ENCODE measurements at places on chromosomes 5 and 9. TPM values are rescaled to one million over a fixed set of nuclear protein-coding genes. Genes with fewer than 3 reads are reported as not detected.

- DNase-seq = no peak
These were observed 402.9 kb downstream of the MLLT3 start for GRCh38 chr9:20219437-20219836.

GRCh38 chr5:75362474-75362975 is 25.5 kb downstream of the HMGCR start:
- DNase-seq = no peak

DNA sequence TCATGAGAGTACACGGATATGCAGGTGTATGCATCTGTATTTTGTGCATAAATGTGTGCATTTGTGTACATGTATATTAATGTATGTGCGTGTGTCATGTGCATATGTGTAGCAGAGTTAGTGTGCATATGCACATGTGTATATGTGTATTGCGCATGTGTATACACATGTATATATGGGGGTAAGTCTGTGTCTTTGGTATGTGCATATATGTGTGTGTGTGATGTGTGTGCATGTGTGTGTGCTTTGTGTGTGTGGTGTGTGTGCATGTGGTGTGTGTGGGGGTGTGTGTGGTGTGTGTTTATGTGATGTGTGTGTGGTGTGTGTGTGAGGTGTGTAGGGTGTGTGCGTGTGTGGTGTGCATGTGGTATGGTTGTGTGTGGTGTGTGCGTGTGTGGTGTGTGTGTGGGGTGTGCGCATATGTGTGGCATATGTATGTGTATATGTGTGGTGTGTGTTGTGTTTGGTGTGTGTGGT is 13.1 kb upstream of the CTSL start:
- DNase-seq = no peak

The RFESD gene
- total RNA-seq = 0.29 TPM

GRCh38 chr5:176742246-176743105 is 67.9 kb upstream of the UNC5A start:
- DNase-seq = no peak

- no peak for DNase-seq
These were observed 777 bp downstream of the ENDOG start for GRCh38 chr9:128818839-128819715.

- DNase-seq = no peak
These were observed 717.9 kb upstream of the WWC1 start for GRCh38 chr5:167573370-167574127.

GRCh38 chr9:19408316-19408692 is 505 bp upstream of the ACER2 start:
- DNase-seq = no peak

DNA sequence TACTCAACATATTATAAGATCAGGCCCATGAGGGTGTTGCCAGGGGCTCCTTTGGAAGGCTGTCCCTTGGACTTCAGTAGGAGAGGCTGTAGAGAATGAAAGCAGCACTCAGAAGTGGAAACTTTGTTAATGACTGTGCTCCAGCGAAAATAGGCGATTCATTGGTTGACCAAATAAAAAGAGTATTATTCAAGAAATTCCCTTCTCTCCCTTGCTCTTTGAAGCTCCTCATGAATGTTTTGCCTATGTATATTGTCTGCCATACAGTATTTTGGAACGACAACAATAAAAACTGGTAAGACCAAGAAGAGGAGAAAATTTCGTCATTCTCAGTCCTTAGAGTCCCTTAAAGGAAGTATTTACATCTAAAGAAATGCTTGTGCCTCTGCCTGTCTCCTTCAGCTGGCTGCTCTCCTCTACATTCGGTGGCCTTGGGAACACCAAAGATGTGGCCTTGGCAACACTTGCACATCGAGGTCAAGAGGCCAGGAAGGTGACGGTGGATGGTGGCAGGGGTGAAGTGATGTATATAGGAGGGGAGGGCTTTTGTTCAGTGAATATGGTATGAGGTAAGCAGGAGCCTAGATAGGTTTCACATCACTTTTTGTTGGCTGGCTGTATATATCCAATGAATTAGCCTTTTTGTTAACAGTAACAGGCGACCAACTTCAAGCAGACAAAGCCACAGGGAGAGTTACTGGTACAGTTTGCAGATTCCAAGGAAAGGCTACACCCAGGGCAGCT is 95.0 kb upstream of the ACTBL2 start:
- DNase-seq = no peak

GRCh38 chr9:15386465-15386864 is 36.2 kb upstream of the SNAPC3 start:
- DNase-seq = no peak

GRCh38 chr9:126861707-126862103 is 1.3 kb downstream of the ZBTB34 start:
- no peak for DNase-seq

- no peak for DNase-seq
These were observed 40.8 kb upstream of the ARRDC3 start for GRCh38 chr5:91423871-91424270.

GRCh38 chr5:28823231-28823630 is 1784.8 kb upstream of the CDH9 start:
- DNase-seq = no peak

- DNase-seq = no peak
These were observed 34.7 kb downstream of the RNF145 start for GRCh38 chr5:159174511-159175168.

The HMCN2 gene
- total RNA-seq = not detected

The FKTN gene
- total RNA-seq = 9.9 TPM

The PRDM9 gene
- total RNA-seq = not detected

The ENTREP1 gene
- 5.7 TPM for total RNA-seq

DNA sequence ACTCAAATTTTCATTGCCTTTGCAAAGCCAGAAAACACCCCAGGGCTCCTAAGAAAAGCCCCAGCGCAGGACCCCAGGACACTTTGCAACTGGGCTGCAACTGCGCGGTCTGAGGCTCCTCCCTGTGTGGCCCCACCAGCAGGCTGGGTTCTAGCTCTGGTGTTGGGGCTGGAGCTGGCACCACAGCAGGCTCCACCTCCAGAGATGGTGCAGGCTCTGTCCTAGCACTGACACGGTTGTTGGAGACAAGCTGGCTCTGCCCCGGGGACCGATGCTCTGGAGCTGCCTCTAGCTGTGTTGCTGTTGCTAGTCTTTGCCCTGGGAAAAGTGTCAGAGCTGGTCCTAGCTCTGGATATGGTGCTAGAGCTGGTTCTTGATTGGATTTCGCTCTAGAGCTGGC is 13.6 kb downstream of the LCN10 start:
- DNase-seq = no peak

DNA sequence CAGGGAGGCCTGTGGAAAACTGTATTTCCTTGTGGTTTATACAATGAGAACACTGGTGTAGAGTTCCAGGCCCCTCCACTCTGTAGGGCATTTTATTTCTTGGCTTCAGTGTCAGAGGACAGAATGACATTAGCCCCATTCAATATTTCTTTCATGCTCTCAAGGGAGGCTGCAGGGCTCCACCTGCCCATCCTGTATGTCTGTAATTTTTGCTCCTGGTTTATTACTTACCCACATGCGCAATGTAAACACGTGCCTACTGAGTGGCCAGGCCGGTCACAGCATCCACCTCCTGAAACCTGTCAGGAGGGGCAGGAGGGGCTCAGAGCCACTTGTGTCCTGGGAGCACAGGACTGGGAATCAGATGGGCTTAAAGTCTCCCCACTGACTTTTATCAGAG is 82.4 kb downstream of the GADD45G start:
- DNase-seq = no peak

DNA sequence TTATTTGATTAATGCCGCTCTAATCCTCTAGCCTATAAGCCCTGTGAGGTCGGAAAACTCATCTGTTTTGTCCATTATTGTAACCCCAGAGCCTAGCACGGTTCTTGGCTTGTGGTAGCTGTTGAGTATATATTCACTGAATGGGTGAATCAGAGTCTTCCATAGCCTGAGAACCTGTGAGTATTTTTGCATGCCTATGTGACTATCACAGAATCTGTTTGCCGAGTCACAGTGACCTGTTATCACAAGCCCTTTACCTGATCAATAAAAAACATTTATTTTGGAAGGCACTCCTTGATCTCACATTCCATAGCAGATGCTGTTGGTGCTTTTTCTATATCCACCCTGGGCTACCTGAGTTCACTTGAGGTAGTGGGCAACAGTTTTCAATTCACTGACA is 125.0 kb upstream of the STC2 start:
- no peak for DNase-seq

DNA sequence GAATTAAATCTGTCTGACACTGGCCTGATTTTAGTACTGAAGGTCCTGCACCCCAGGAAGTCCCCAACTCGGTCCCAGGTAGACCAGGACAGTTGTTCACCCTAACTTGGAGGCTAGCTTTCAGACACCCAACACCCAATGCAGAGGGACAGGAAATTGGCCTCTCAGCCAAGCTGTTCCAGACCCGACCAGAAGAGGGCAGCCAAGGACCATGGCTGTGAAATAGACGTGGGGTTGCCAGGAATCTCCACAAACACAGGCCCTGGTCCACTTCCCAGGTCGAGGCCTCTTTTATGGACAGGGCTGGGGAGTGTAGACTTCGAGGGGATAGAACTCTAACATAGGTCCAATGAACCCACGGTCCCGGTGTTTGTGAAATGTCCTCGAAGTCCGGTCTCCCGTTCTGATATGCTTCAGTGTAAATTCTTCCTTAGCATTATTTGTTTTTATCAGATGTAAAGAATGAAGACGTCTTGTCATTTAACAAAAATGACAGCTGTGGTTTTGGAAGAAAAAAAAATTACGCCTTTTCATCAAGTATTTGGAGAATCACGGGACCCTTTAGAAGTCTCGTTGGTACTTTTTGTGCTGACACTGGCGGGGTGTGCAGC is 260.3 kb upstream of the ADAMTS16 start:
- DNase-seq = peak; percentile 20

DNA sequence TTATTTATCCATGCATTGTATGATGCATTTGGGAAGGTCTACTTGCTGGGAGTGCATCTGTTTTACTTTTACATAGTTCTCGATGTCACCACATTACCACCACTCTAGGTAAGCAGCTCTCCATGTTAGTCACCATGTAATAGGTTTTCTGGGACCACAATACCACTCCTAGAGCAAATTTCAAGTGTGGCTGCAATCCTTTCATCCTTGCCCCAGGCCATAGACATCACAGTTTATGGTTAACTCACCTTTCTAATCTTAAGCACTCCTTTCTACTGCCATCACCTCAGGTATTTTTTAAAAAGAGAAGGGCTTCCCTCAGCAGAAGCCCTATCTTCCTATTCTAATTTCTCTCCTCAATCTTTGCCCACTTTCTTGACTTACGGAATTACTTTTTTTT is 354.1 kb downstream of the PLK2 start:
- no peak for DNase-seq

The SPDL1 gene
- total RNA-seq = 15.3 TPM

The FNIP1 gene
- 26.4 TPM for total RNA-seq

GRCh38 chr5:113245427-113246225 is 189.2 kb downstream of the TSSK1B start:
- DNase-seq = no peak

- no peak for DNase-seq
These were observed 6.7 kb upstream of the TMEM141 start for GRCh38 chr9:136784249-136784996.

GRCh38 chr5:127031863-127032232 is 1.5 kb upstream of the MARCHF3 start:
- no peak for DNase-seq

DNA sequence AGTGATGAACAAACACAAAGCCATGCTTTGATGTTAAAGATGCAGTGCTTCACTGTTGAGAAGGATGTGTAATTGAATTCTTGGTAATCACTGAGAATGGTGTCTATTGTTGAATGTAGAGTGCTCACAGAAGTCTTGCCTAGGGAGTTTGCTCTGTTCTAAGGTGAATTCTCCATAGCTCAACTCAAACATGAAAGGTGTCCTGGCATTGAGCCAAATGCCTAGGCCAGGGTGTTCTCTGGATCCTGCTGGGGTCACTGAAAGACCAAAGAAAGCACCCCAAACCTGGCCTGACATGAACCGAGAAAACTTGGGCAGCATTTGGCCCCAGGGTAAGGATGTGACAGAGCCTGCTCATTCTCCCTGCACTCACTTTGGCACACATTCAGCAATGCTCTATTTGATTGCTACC is 217.3 kb downstream of the ARL15 start:
- DNase-seq = no peak

GRCh38 chr9:36997414-36997813 is 36.7 kb downstream of the PAX5 start:
- no peak for DNase-seq

DNA sequence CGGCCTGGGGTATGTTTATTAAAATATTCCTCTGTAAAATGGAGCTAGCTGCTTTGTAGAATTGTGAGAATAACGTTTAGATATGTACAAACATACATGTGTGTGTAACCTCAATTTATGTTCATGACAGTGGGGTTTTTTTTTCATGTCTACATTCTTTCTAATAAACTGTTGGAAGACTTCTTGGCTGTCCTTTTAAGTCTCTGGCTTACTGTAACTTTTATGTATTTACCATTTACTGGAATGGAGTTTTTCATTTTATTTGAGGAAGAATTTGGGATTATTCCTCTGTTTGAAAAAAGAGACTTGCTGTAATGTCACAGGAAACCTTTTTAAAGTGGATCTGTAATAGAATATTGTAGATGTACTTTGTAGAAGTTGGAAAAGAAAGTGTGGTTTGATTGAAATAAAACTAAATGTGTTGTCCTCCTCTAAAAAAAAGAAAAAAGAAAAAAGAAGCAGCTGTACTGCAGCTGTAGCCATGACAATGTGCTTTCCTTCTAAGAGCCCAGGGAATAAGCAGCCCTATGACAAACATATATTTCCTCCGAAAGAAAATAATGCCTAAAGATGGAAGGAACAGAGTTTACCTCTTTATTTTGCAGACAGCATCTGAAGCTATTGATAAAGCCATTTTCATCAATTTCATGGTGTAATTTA is 71.2 kb upstream of the FREM1 start:
- no peak for DNase-seq

Measured in glomerular endothelial cell (primary cell).